ENCODE measurements at places on chromosomes 12 and 14.
A peak's percentile ranks its signal among the peaks of the same experiment; 100 is the strongest.

GRCh38 chr14:67285876-67286452, 44.7 kb downstream of the PALS1 start:
- DNase-seq = no peak

DNA sequence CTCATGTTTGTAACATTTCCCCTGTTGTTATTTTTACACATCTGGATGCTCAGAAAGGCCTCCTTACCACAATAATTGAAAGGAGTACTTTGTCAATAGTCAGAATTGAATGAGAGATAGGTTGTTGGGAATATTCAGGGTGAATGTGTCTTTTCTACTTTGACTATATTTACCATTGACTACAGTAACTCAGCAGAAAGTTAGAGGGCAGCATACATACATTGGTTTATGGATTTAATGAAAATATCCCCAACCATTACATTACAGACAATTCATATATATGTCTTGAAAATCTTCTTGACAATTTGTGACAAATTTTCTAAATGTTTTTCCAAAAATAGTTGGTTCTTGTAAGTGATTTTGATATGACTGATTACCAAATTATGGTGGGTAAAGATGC, 97.7 kb downstream of the NTS start:
- DNase-seq = no peak

GRCh38 chr12:47636908-47637780, 68.7 kb downstream of the RPAP3 start:
- DNase-seq = peak; percentile 7

- no peak for DNase-seq
Measured at GRCh38 chr12:108267450-108267849, 71.7 kb downstream of the CMKLR1 start.

DNA sequence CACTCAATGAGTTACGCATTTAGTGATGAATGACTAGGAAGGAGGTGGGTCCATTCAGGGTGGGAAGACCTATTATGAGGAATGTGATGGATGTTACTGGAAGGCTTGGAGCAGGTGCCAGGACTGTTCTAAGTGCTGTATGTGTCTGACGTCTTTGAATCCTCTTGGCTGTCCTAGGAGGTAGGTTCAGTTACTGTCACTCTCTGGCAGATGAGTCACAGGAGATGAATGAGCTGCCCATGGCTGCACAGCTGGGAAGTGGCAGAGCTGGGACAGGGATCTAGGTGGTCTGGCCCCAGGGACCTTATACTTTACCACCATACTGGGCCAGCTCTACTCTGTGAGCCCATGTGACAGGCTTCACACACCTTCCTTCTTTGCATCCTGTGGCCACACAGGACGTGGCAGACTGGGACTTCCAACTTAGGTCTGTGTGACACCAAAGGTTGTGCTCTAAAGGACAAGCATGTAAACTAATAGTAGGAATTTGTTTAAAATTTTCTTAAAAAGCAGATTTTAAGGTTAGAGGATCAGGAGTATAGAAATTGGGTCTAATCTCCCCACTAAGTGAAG, 24.0 kb downstream of the TCTN1 start:
- DNase-seq = no peak

Data from activated T-helper 1 cell treated with Interleukin-2 at 50 U/mL for 16 hours (primary cell).